ENCODE measurements at places on chromosomes 5 and 9. TPM values are rescaled to one million over a fixed set of nuclear protein-coding genes. Genes with fewer than 3 reads are reported as not detected.

Gene KCNV2
- polyA plus RNA-seq = not detected

Gene PRUNE2
- 1.2 TPM for polyA plus RNA-seq

Gene LHX3
- polyA plus RNA-seq = not detected

Gene RETREG1
- polyA plus RNA-seq = 2.1 TPM

Gene IFNA13
- not detected for polyA plus RNA-seq

Gene FOXD1
- polyA plus RNA-seq = 0.29 TPM

Gene MEF2C
- 96.4 TPM for polyA plus RNA-seq

Gene PITX1
- 38.7 TPM for polyA plus RNA-seq

Gene CMYA5
- polyA plus RNA-seq = 290 TPM

Gene RNF20
- 19.4 TPM for polyA plus RNA-seq

Gene RNF183
- not detected for polyA plus RNA-seq

Gene GABRA1
- polyA plus RNA-seq = not detected

Gene NTRK2
- polyA plus RNA-seq = 1.4 TPM

Gene C5
- polyA plus RNA-seq = 0.52 TPM

All from psoas muscle (tissue), 8 donors.